ENCODE measurements at places on chromosomes 3 and 15. TPM values are rescaled to one million over a fixed set of nuclear protein-coding genes. Genes with fewer than 3 reads are reported as not detected.

GRCh38 chr3:47035645-47036044 is 56.2 kb downstream of the NBEAL2 start:
- no peaks in the 10 kb centered on the region for H3K4me1 ChIP-seq
- DNase-seq, result no peak
- H3K36me3 ChIP-seq, result peaks cover 97% of the 10 kb centered on the region
- H3K27me3 ChIP-seq, result no peaks in the 10 kb centered on the region
- H3K27ac ChIP-seq, result no peak overlapping the region

The SLC9C1 gene
- 1.8 TPM for total RNA-seq

- H3K4me1 ChIP-seq, result no peaks in the 10 kb centered on the region
- H3K36me3 ChIP-seq, result no peaks in the 10 kb centered on the region
- no peak overlapping the region for H3K4me3 ChIP-seq
- H3K27me3 ChIP-seq, result no peaks in the 10 kb centered on the region
- DNase-seq, result no peak
- H3K27ac ChIP-seq, result no peak overlapping the region
These were observed 8.0 kb downstream of the FAM174B start for GRCh38 chr15:92647467-92648163.

GRCh38 chr3:191253089-191253799 is 54.2 kb downstream of the OSTN start:
- no peaks in the 10 kb centered on the region for H3K36me3 ChIP-seq
- no peak for DNase-seq
- H3K27ac ChIP-seq, result no peak overlapping the region
- no peaks in the 10 kb centered on the region for H3K27me3 ChIP-seq
- no peak overlapping the region for H3K4me3 ChIP-seq
- no peaks in the 10 kb centered on the region for H3K4me1 ChIP-seq

The LDHAL6B gene
- not detected for total RNA-seq

- no peak overlapping the region for H3K4me3 ChIP-seq
- H3K27me3 ChIP-seq, result no peaks in the 10 kb centered on the region
- H3K36me3 ChIP-seq, result no peaks in the 10 kb centered on the region
- no peak for DNase-seq
These were observed 333.4 kb upstream of the TBC1D5 start for GRCh38 chr3:18075799-18076198.

DNA sequence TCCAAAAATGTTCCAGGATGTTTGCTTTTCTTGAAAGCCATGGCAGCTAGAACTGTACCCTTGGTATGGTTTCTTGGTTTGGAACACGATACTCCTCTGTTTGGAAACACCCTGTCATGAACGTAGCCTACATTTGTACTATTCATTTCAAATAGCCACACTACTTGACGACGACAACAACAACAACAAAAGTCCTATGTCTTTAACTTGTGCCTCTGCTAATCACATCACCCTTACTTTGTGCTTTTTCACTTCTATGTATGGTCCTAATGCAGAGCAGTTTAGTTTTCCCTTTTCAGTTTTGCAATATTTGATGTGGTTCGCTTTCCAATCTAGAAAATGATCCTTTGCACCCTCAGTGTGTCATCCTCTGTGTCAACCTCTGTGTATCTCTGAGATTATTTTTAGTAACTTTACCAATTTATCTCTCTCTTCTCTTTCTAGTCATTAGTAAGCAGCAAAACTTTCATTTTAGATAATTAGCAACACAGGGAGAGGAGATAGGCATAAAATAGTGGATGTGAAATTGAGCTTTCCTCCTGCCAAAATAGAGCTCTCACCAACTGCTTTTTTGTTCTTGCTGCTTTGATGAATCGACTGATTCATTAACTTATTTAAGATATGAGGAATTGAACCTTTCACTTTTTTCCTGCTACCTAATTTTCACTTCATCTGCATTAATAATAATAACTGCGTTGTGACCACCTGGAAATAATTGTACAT is 44.1 kb upstream of the TP63 start:
- no peaks in the 10 kb centered on the region for H3K27me3 ChIP-seq
- H3K27ac ChIP-seq, result no peak overlapping the region
- H3K36me3 ChIP-seq, result no peaks in the 10 kb centered on the region
- DNase-seq, result no peak

GRCh38 chr15:68465861-68466560 is 34.0 kb upstream of the ITGA11 start:
- no peak for DNase-seq
- H3K27ac ChIP-seq, result no peak overlapping the region

- no peak overlapping the region for H3K27ac ChIP-seq
- peaks cover 33% of the 10 kb centered on the region for H3K4me1 ChIP-seq
- no peak overlapping the region for H3K4me3 ChIP-seq
- H3K36me3 ChIP-seq, result no peaks in the 10 kb centered on the region
- no peak for DNase-seq
These were observed 27.9 kb upstream of the TLE3 start for GRCh38 chr15:70125605-70126004.

DNA sequence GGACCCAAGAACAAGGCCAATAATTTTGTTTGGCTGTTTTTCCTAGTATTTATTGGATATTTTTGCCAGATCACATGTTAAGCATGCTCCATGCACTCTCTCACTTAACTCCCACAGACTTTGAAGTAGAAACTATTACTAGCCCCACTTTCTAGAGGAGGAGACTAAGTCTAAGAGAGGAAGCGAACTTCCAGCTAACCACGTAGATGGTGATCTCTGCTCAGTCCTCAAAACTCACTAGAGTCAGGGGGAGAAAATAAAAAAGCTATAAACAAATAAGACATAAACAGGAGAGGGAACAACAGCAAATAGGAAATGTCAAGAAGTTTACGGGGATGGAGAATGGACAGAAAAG is 481.0 kb upstream of the PROK2 start:
- no peaks in the 10 kb centered on the region for H3K27me3 ChIP-seq
- no peaks in the 10 kb centered on the region for H3K36me3 ChIP-seq
- H3K27ac ChIP-seq, result no peak overlapping the region
- H3K4me1 ChIP-seq, result peaks cover 19% of the 10 kb centered on the region
- DNase-seq, result no peak

DNA sequence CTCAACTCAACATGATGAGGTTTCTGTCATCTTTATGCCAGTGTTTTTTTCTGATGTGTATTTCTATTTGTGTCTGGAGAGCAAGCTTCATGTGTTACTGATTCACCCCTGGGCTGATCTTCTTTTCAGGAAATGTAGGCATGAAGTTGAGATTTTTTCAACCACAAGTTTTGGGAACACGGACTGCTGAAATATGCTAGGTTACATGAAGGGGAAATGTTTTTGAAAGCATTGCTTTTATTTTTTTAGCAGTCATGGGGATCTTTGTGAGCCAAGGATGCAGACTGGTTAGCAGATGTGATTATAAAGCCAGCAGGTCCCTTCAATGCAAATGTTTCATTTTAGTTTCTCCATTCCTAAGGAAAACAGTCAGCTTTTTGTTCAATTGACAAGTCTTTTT is 219.3 kb upstream of the COL8A1 start:
- H3K27me3 ChIP-seq, result no peaks in the 10 kb centered on the region
- DNase-seq, result no peak
- H3K4me3 ChIP-seq, result no peak overlapping the region
- no peaks in the 10 kb centered on the region for H3K4me1 ChIP-seq
- H3K27ac ChIP-seq, result no peak overlapping the region

DNA sequence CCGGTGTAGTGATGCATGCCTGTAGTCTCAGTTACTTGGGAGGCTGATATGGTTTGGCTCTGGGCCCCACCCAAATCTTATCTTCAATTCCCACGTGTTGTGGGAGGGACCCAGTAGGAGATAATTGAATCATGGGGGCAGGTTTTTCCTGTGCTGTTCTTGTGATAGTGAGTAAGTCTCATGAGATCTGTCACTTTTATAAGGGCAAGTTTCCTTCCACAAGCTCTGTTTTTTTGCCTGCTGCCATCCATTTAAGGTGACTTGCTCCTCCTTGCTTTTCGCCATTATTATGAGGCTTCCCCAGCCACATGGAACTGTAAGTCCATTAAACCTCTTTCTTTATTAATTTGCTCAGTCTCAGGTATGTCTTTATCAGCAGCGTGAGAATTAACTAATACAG is 566.7 kb upstream of the NECTIN3 start:
- no peak for DNase-seq
- no peak overlapping the region for H3K27ac ChIP-seq
- H3K4me1 ChIP-seq, result no peaks in the 10 kb centered on the region
- H3K36me3 ChIP-seq, result no peaks in the 10 kb centered on the region

DNA sequence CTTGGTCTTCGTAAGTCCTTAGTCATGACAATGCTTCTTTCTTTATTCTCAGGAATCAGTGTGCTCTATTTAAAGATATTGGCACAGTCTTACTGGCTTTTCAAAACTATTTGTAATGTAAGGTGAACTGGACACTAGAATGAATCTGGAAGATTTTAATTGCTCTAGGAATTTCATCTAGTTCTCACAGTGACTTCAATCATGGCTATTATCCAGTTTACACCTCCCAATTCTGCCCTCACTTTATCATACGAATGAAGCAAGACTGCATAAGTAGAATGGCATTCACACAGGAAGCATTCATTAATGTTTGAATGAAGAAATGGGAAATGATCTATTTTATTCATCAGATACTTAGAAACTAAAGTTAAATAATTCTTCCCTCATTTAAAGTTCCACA is 26.7 kb upstream of the DRD3 start:
- H3K27me3 ChIP-seq, result no peaks in the 10 kb centered on the region
- H3K4me1 ChIP-seq, result no peaks in the 10 kb centered on the region
- no peak for DNase-seq
- no peaks in the 10 kb centered on the region for H3K36me3 ChIP-seq
- H3K27ac ChIP-seq, result no peak overlapping the region
- H3K4me3 ChIP-seq, result no peak overlapping the region

GRCh38 chr3:123712077-123712860 is 127.4 kb upstream of the HACD2 start:
- H3K4me1 ChIP-seq, result peaks cover 7% of the 10 kb centered on the region
- H3K36me3 ChIP-seq, result no peaks in the 10 kb centered on the region
- H3K27ac ChIP-seq, result no peak overlapping the region
- H3K4me3 ChIP-seq, result no peak overlapping the region
- no peak for DNase-seq
- no peaks in the 10 kb centered on the region for H3K27me3 ChIP-seq

DNA sequence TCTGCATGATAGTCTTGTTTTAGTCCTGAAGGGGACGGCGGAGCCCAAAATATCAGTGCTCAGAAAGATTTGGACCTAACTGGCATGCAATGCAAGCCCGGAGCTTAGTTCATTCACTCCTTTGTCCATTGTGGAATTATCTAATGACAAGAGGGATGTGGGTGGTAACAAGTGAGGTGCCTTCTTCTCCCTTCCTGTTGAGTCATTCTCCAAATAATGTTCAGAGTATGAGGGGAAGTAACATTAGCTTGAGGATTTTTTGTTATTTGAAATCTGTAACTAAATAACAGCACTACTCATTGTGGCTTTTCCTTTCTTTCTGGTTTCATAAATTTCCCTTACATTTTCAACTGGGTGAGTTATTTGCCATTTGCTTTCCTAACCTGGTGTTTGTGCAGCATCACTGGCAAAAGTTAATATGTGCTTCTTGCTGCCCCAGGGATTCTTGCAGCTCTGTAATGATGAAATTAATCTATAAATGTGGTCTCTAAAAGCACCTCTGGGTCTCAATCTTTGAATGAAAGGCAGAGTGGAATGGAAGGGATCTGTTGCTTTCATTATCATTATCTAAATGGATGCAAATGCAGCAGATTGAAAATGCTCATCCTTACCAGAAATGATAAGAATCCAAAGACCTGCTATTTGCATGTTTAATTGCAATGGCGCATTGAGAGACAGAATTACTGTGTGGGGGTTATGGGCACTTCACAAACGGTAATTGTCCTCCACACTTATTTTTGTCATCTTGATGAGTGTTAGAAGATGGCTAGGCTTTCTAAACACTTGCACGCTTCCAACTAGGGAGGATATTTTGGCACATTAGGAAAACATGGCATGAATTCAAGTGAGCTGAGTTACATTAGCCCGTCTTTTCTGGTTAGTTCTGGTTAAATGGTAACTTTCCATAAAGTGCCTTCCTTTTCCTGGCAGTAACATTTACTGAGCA is 89.9 kb upstream of the MITF start:
- DNase-seq, result no peak
- H3K27me3 ChIP-seq, result no peaks in the 10 kb centered on the region
- no peak overlapping the region for H3K4me3 ChIP-seq
- H3K27ac ChIP-seq, result no peak overlapping the region
- no peaks in the 10 kb centered on the region for H3K36me3 ChIP-seq
- peaks cover 7% of the 10 kb centered on the region for H3K4me1 ChIP-seq

The PDZRN3 gene
- total RNA-seq, result 76.3 TPM

- no peaks in the 10 kb centered on the region for H3K36me3 ChIP-seq
- H3K4me3 ChIP-seq, result no peak overlapping the region
- no peak for DNase-seq
These were observed 11.9 kb downstream of the RASA2 start for GRCh38 chr3:141498598-141499223.

The TTLL13 gene
- total RNA-seq, result not detected

All from heart right ventricle (tissue), 16 donors.